ENCODE measurements at places on chromosomes 2 and 18. TPM values are rescaled to one million over a fixed set of nuclear protein-coding genes. Genes with fewer than 3 reads are reported as not detected.

GRCh38 chr18:11909591-11910026 lies 1.5 kb upstream of the MPPE1 start:
- DNase-seq, result no peak

DNA sequence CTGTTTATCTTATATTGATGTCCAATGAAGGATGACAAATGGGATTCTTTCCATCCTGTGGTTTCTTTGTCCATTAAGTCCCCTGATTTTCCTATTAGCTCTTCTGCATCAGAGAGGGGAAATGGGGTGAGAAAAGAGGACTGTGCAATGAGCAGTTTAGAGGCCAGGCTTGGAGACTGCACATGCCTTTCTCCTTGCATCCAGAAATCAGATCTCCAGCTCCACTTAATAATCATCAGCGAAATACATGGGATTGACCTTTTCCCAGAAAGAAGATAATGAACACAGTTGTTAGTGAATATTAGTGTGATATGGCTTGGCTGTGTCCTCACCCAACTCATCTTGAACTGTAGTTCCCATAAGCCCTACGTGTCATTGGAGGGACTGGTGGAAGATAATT lies 697.4 kb downstream of the CBLN2 start:
- DNase-seq, result no peak

DNA sequence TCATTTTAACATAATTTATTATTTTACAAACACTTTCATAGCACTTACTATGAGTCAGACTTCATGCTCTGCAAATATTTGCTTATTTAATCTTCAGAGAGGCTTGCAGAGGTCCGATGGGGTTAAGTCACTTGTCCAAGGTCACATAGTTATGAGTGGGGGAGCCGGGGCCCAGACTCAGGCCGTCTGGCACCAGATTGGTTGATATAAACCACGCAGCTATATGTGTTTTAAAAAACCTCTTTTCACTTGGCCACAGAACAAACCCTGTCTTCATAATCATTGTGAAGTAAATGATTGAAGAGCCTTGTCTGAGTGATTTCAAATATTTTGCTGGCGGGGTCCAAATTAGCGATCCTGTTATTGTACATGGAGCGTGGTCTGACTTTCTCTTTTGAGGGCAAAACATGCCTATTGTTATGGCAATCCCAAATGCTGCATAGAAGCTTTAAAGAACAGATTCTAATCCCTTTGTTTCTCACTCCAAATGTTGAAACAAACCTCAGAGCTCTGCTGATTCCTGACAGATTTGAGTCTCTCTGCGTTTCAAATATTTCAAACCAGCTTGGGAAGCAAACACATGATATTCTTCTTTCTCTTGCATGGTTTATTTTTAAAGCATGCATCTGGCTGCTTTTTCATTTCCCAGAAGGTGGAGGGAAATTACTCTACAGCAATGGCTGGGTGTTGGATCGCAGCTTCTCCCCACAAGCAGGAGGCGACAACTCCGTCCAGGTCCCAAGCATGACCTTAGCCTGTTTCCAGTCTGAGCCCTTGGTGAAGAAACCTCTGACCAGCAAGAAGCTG lies 142.4 kb downstream of the DDX1 start:
- DNase-seq, result no peak

MERTK gene
- 20.4 TPM for total RNA-seq

DNA sequence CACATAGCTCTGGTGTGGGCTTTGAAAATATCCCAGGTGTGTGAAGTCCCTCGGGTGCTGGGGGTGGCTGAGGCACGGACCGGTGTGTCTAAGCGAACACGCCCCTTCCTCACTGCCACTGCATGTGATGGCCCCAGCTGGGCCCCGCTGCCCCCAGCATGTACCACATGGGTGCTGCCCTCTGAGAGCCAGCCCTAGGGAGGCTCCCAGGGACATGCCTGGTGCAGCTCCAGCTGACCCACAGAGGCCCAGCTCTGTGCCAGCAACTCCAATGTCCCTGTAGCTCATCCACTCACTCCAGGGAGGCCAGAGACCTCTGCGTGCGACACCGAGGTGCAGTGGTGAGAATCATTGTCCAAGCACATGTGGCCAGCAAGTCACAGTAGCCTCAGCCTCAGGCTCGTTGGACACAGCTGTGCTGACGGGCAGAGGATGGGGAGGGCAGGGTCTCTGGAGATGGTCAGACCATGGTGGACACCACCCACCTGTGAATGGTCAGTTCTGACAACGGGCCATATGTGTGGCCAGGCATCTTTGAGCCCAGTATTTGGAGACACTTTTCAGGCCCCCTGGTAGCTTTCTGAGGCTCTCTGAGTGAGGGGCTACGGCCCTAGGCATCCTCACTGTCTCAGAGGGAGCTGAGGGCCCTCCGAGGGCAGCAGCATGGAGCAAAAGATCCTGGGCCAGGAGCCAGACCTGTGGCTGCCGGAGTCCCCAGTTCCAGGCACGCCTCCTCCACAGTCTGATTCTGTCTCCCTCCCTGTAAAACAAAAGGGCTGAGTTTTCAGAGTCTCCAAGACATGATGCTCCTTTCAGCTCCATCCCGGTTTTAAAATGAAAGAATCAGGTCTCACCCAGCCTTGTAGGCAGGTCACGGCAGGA lies 220.7 kb downstream of the NDUFA10 start:
- DNase-seq, result no peak

- no peak for DNase-seq
These were observed 22.0 kb upstream of the PNO1 start for GRCh38 chr2:68135448-68136320.

DNA sequence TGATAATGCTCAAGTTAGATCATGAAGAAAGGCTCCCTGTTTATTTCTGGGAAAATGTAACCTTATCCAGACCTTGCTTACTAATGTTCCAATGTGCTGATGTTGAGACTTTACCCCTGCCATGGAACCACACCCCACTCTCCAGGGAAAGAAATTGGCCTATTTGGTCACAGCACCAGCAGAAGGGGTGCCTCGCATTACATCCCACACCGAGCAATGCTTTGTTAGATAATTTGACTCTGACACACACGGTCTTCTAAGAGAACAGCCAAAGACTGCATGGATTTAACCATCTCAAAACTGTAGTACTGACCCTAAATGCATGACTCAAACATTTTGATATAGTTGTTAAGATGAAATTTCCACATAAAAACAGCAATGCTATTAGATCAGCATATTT lies 152.1 kb upstream of the CCDC150 start:
- DNase-seq, result no peak

DNA sequence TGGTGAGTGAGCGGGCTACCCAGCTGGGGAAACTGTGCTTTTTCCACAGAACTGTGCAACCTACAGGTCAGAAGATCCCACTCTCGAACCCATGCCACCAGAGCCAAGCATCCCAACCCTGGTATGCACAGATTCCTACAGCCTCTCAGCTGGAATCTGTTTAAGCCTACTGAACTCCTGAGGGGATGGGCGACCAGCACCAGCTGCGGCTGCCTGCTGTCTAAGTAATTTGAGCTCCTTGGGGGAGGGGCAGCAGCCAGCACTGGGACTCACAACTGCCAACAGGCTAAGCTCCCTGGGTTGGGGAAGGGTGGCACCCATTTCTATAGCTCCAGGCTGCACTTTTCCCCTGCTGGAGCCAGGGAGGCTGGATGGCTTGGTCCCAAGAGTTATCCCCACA lies 11.8 kb downstream of the CYP27C1 start:
- no peak for DNase-seq

DNA sequence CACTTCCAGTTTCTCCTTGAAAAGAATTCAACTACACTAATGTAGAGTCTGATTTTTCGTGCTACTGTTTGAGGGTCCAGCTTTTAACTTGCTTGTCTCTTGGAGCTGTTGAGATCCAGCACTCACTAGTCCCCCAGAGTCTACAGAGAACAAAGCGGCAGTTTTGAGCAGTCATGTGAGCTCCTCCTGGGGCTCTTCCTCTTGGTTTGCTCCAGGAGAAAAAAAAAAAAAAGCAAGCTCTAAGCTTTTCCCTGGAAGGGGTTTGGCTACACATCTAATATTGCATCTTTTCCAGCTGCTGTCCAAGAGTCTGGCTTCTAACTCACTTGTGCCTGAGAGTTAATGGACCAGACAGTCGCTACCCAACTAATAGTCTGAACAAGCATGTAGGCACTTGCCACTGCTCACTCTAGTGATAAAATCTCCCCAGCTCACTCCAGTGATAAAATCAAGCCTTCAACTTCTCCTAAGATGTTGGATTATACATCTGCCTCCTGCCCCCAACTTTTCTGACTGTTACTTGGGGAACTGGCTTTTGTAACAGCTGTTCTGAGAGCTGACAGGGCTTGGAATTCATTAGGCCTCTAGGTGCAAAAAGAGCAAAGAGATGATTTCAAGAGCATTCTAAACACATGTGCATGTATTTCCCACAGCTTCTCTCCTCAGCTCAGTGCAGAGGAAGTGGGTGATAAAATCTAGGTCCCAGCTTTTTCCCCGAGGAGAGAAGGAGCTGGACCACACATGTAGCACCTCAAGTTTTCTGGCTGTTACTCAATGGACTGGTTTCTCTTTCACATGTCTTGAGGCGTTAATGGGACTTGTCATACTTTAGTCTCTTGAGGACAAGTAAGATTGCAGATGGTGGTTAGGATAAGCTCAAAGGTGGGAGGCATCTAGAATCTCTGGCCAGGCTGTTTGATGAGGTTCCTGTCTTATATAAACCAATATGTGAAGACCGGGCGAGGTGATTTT lies 750.5 kb downstream of the LRP1B start:
- no peak for DNase-seq

DNA sequence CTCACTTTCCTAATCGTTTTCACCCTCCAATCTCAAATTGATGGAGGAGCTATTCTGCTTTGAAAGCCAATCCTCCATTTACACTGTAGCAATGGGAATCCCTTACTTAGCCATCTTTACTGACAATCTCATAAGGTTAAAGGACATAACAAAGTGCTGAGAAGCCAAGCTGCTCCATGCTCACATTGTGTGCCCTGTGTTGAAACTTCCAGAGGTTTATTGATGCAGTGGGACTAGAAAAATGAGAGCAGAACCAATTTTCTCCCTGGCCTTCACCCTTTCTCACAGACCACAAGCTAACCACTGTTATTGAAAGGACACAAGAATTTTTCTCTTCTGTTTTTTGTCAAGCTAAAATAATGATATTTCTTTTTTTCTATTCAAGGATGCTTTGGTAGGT lies 63.8 kb downstream of the CSRNP3 start:
- no peak for DNase-seq

DLX2 gene
- total RNA-seq, result 0.14 TPM

POMC gene
- total RNA-seq, result 6.8 TPM

GRCh38 chr18:49617865-49618264 lies 56.0 kb downstream of the LIPG start:
- DNase-seq, result no peak

DNA sequence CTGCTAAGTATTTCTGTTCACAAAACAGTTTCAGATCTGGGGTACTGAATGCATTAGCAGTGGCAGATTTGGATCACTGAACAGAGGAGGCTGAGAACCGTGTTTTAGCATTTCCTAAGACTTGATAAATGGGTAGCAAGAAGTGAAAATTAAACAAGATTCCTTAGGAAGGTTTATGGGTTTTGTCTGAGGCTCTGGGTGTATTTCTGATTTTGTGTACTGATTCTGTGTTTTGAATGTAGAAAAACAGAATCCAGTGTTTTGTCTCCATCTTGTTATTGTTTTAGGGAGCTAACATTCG lies 1.4 kb downstream of the FAM117B start:
- no peak for DNase-seq

STEAP3 gene
- total RNA-seq, result 9.3 TPM

- no peak for DNase-seq
These were observed 320.7 kb upstream of the HNRNPA3 start for GRCh38 chr2:176891857-176892256.

- no peak for DNase-seq
These were observed 943.5 kb downstream of the TRIB2 start for GRCh38 chr2:13660231-13660630.

- DNase-seq, result no peak
These were observed 182.0 kb downstream of the ZBTB7C start for GRCh38 chr18:48227206-48227605.

DNA sequence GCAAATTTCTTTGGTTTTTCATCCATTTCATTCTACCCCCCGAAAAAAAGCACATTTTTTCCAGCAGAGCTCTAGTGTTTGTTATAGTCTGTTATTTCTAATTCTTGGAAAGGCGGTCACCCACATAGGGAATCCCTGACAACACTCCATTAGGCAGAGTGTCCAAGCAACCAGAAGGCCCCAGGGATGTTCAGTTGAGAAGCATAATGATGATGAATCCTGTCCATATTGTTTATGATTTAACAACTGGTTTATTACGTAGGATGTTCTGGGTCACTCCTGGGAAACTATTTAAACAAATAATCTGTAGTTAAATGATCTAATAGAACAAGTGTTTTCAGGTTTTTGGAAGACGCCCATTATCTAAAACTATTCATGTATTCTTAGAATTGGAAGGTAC lies 388.7 kb downstream of the TNS1 start:
- DNase-seq, result no peak

DNA sequence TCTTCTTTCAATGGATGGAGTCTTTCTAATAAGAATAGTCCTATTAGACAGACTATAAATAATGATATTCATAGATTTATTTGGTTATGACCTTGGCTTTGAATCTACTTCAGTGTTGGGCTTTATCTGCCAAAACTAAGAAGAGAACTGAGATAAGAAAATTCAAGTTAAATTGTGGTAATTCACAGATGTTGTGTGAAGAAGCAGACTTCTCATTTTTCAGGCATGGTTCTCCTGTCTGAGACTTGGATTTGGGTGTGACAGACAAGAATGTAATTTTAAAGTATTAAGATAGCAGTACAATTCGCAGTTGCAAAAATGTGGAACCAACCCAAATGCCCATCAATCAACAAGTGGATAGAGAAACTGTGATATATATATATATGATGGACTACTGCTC lies 124.7 kb downstream of the QPCT start:
- DNase-seq, result no peak

GRCh38 chr2:152369176-152369860 lies 34.3 kb downstream of the FMNL2 start:
- no peak for DNase-seq

FHL2 gene
- total RNA-seq, result 59.1 TPM

- DNase-seq, result no peak
These were observed 11.8 kb upstream of the LHCGR start for GRCh38 chr2:48767330-48767729.

GALNT13 gene
- total RNA-seq, result 0.23 TPM

DNA sequence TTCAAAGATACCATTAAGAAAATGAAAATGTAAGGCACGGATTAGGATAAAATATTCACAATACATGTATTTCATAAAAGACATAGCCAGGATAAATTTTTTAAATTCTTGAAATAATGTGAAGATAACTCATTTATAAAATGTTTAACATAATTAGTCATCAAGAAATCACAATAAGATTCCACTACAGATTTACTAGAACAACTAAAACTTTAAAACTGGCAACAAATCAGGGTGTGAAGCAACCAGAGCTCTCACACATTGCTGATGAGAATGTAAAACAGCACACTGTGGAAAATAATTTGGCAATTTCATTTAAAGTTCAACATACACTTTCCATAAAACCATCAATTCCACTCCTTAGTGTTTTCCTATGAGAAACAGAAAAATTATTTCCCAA lies 89.6 kb upstream of the UBE2E3 start:
- DNase-seq, result no peak
